ENCODE measurements at places on chromosomes 13 and 19. TPM values are rescaled to one million over a fixed set of nuclear protein-coding genes. Genes with fewer than 3 reads are reported as not detected.

The DDX39A gene
- polyA plus RNA-seq: 44.1 TPM

DNA sequence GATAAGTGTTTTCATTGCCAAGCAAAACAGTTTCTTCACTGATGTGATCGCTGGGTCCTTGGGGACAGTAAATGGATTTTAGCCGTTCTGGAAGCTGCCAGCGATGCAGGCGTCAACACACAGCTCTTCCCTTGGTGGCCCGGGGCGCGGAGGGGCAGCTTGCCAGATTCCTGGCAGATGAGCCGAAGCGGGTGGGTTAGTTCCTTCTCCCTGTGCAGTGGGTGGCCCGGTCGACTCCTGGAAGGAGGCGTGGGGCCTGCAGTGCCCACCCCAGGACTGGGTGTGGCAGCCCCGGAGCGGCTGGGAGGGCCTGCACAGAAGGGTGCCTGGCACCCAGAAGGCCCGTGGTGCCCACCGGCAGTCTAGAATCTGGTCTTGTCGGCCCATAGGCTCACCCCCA, 69.0 kb downstream of the KDM4B start:
- no peak for DNase-seq

- no peak for DNase-seq
These were observed 19.9 kb downstream of the PCDH9 start for GRCh38 chr13:67210208-67210607.

GRCh38 chr13:67934617-67935330, 704.6 kb upstream of the PCDH9 start:
- no peak for DNase-seq

GRCh38 chr19:45887200-45887710, 1.3 kb upstream of the IRF2BP1 start:
- no peak for DNase-seq

DNA sequence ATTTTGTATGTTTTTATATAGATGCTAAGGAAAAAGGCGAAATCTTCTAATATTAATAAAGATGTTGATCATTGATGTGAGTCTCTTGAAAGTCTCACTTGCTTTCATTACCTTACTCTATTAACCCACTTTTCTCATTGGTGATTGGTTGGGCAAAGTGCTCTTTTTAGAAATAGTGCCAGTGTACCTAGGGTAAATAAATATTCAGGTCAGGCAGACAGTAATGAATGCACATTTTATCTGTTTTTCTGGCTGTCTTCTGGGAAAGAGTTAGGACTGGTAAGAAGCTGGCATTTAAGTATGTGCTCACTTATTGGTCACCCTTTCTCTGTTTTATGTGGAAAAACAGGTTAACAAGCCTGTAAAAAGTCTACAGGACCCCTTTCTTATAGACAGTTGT, 11.2 kb downstream of the SERP2 start:
- no peak for DNase-seq

DNA sequence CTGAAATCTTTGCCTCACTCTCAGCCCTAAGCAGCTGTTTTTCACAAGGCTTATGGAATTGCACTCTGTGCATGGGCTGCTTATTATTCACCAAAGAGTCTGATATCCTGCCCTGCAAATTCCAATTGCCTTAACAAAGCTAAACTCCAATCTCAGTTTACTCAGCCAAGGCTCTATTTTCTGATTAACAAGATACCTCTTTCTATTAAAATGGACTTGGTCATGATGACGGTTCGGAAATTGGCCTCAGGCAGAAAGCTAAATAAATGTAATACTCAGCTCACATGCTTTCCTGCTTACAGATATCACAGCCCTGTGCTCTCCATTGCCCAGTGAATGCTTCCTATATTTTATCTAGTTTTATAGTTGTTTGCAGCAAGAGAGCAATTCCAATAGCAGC, 1270.8 kb downstream of the PCDH9 start:
- no peak for DNase-seq

- peak; percentile 45 for DNase-seq
These were observed 18.7 kb upstream of the ZNF888 start for GRCh38 chr19:52941941-52942385.

DNA sequence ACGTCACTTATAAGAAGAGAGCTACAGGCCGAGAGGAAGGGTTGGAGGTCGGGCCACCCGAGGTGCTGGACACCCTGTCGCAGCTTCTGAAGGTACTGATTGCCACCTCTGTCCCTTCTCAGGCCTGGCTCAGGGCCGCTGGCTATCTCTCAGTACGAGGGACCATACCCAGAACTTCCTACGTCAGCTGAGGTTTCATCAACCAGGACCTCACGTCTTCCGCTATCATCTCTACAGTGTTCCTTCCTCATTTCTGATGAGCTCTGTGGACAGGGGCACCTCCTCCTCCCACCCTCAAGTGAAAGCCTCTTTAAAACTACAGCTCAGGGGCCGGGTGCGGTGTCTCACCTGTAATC, 58.2 kb upstream of the USE1 start:
- DNase-seq: no peak

DNA sequence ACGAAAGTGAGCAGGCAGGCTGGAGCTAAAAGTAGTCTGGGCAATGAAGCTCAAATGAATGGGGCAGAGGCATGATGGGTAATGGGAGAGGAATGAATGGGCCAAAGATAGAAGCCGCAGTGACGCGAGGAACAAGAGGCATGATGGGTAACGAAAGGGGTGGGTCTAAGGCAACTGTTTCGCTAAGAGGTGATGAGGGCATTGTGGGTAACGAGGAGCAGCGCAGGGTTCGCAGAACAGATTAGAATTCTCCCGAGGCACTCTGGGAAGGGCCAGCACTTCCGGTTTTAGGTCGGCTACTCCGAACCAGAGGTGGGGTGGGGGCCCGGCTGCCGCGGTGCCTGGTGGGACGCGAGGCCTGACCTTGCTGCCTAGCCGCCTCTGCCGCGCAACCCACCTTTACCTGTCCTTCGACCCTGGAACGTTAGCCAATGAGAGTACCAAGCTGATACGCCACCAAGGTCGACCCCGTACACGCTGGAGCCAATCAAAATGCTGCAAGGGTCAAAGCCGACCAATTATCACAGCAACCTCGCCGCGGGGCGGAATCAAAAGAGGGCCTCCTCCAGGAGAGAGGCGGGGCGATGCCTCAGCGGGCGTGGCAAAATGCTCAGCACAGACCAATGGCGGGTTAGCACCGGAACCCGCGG, 563 bp upstream of the TOMM40 start:
- DNase-seq: peak; percentile 100
